ENCODE measurements at places on chromosomes 11 and 22. TPM values are rescaled to one million over a fixed set of nuclear protein-coding genes. Genes with fewer than 3 reads are reported as not detected.

The A4GALT gene
- 5.4 TPM for total RNA-seq

The SEC14L3 gene
- not detected for total RNA-seq

The PKNOX2 gene
- not detected for total RNA-seq

The POLR2F gene
- total RNA-seq, result 134 TPM

The PIWIL4 gene
- 0.47 TPM for total RNA-seq

The VWA5A gene
- total RNA-seq, result 16.1 TPM

The TSPAN18 gene
- not detected for total RNA-seq

The TCN1 gene
- total RNA-seq, result 0.08 TPM

The KIAA0930 gene
- 111 TPM for total RNA-seq

The SLC29A2 gene
- 3.1 TPM for total RNA-seq

The RAB38 gene
- total RNA-seq, result 151 TPM

The ZNF214 gene
- 2.1 TPM for total RNA-seq

The WNT11 gene
- not detected for total RNA-seq

The TNNT3 gene
- not detected for total RNA-seq

The GNG3 gene
- total RNA-seq, result not detected

The NTM gene
- total RNA-seq, result 17.3 TPM

The PKP3 gene
- 373 TPM for total RNA-seq

The PIH1D2 gene
- total RNA-seq, result 1.3 TPM

The DNAJB7 gene
- not detected for total RNA-seq

The MS4A7 gene
- total RNA-seq, result not detected

The NAA40 gene
- total RNA-seq, result 6.9 TPM

The VPREB1 gene
- not detected for total RNA-seq

The ANO5 gene
- total RNA-seq, result not detected

The FAM227A gene
- 0.16 TPM for total RNA-seq
